ENCODE measurements at places on chromosomes 12 and 14.

- DNase-seq, result no peak
Measured at GRCh38 chr12:121337416-121337815, 14.8 kb downstream of the ANAPC5 start.

DNA sequence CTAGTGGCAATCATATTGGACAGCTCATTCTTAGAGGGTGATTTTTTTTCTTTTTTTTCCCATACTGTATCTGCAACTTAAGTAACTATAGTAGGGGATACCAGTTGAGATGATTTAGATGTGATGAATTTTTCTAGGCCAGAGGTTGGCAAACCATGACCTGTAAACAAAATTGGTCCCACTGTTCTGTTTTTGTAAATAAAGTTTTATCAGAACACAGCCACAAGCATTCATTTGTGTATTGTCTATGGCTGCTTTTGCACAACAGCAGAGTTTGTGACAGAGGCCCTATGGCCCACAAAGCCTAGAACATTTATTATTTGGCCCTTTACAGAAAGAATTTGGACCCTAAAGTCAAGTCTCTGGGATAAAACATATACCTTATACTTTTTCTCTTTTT lies 11.4 kb downstream of the ARF6 start:
- no peak for DNase-seq

GRCh38 chr14:47438650-47439140 lies 236.7 kb downstream of the MDGA2 start:
- DNase-seq, result peak; percentile 78

GRCh38 chr12:48454667-48455066 lies 17.7 kb upstream of the ANP32D start:
- DNase-seq, result no peak

GRCh38 chr14:77045238-77046162 lies 17.0 kb upstream of the IRF2BPL start:
- DNase-seq, result no peak

- no peak for DNase-seq
Measured at GRCh38 chr12:50647031-50647430, 116.9 kb upstream of the ATF1 start.

GRCh38 chr12:124725099-124725498 lies 138.6 kb downstream of the SCARB1 start:
- no peak for DNase-seq

DNA sequence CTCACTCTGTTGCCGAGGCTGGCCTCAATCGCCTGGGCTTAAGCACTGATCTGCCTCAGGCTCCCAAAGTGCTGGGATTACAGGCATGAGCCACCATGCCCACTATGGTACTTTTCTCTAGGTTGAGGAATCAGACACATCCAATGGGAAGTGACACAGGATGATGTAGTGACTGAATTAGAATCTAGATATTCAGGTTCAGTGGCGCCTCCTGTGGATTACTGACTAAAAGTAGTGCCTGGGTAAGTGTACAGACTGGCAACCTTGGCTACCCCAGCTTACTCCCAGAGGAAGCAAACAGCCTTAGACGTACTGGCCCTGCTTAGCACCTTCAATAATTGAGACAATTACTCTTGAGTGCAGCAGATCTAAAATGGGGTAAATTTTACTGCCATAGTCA lies 22.8 kb downstream of the GALNT8 start:
- no peak for DNase-seq
